ENCODE measurements at places on chromosomes 3 and 15. TPM values are rescaled to one million over a fixed set of nuclear protein-coding genes. Genes with fewer than 3 reads are reported as not detected.

DNA sequence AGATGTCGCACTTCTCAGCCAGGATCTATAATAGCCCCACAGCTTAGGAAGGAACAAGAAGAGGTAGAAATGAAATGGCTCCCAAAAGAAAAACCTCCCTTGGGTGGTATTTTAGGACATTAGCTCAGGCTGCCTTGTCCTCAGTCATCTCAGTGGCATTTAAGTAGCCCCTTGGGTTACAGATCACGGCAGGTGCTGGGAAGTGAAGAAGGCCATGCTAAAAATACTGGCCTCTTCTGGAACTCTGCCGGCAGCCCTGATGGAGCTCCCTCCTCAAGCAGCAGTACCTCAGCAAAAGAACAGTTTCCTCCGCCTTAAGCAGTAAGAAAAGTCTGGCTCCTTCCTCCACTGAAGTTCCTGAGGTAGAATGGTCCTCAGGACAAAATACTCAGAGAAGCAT lies 7.3 kb upstream of the TPM1 start:
- H3K27me3 ChIP-seq: no peaks in the 10 kb centered on the region
- no peak for DNase-seq
- H3K4me1 ChIP-seq: no peaks in the 10 kb centered on the region
- no peak overlapping the region for H3K27ac ChIP-seq
- H3K4me3 ChIP-seq: no peak overlapping the region

Gene CAMKV
- not detected for total RNA-seq

Gene KNSTRN
- 15.7 TPM for total RNA-seq

DNA sequence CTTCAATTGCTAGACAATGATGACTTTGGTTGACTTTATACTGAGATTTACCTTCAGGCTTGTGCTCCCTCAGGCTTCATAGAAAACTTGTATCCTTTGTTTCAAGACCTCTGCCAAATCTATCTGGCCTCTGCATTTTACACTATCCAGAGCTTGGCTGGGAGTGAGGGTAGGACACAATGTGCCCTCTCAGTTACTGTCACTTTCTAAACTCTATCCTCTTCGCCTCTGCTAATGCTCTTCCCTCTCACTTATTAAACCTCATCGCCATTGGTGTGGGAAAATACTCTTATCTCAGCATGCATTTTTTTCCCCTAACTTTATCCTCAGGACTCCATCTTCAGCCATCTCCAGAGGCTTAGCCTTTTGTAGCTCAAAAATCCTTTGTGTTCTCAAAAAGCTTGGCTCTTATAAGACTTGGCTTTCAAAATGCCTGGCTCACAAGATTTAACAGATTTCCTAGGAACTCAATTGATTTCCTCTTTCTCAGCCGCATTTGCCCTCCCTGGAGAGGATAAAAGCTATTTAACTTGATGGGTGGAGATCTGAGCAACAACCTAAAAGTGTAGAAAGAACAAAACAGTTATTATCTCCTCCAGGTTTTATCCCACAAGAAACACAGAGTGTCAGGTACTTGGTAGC lies 28.3 kb downstream of the SUCNR1 start:
- peaks cover 19% of the 10 kb centered on the region for H3K4me1 ChIP-seq
- no peak overlapping the region for H3K4me3 ChIP-seq
- no peak overlapping the region for H3K27ac ChIP-seq
- H3K27me3 ChIP-seq: no peaks in the 10 kb centered on the region
- DNase-seq: no peak

Gene C15orf62
- total RNA-seq: under 0.01 TPM

- no peak overlapping the region for H3K4me3 ChIP-seq
- no peaks in the 10 kb centered on the region for H3K36me3 ChIP-seq
- DNase-seq: no peak
Measured at GRCh38 chr15:49085696-49086459, 39.6 kb upstream of the SECISBP2L start.

DNA sequence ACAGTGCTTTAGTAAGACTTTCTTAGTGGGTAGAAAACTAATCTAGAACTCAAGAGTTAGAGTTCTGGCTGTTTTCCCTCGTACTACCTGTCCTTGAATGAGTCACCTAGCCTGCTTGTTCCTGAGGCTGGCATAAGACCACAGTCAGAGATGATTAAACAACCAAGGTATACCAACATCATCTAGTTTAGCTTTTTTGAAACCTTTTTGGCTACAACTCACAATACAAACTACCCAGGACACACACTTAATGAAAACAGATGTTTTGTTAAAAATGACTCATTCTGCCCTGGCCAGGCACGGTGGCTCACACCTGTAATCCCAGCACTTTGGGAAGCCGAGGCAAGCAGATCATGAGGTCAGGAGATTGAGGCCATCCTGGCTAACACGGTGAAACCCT lies 4.6 kb downstream of the MCCC1 start:
- no peaks in the 10 kb centered on the region for H3K36me3 ChIP-seq
- no peaks in the 10 kb centered on the region for H3K4me1 ChIP-seq
- H3K4me3 ChIP-seq: no peak overlapping the region
- H3K27me3 ChIP-seq: no peaks in the 10 kb centered on the region

Gene FEZF2
- total RNA-seq: not detected

- no peaks in the 10 kb centered on the region for H3K27me3 ChIP-seq
- no peak overlapping the region for H3K4me3 ChIP-seq
- no peak overlapping the region for H3K27ac ChIP-seq
- no peaks in the 10 kb centered on the region for H3K36me3 ChIP-seq
Measured at GRCh38 chr3:109644746-109645145, 307.4 kb upstream of the DPPA4 start.

DNA sequence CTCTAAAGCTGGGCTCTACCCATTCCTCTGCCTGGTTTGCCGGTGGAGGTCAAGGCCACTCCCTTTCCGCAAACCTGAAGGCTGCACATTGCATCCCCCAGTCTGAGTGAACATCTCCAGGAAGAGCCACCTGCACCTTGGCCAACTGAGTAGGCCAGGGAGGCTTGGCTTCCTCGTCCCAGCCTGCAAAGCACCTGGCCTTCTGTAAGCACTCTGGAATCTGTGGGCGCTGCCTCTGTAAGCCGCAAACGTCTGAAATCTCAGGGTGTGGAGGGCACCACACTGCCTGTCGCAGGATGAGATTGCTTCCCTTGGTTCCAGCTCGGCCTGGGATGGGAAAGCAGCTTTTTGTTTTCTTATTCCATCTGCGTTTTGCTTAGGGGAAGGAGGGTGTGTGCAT lies 81.3 kb downstream of the SEC22A start:
- no peaks in the 10 kb centered on the region for H3K36me3 ChIP-seq
- no peak for DNase-seq
- H3K4me3 ChIP-seq: no peak overlapping the region

Gene MEX3B
- total RNA-seq: 8.1 TPM

DNA sequence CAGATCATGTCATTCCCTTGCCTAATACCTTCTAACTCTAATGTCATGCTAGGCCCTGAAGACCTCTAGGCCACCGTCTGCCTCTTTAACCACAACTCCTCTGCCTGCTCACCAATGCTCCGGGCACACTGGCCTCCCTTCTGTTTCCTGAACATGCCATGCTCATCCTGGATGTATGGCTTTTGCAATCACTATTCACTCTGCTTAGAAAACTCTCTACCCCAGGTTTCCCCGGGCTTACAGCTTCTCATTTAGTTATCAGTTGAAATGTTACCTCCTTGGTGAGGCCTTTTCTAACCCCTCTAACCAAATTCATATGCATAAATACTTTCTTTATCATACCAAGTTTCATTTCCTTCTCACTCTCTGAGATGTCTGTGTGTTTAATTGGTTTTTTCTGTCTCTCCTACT lies 727.8 kb upstream of the CFAP20DC start:
- H3K27me3 ChIP-seq: no peaks in the 10 kb centered on the region
- no peaks in the 10 kb centered on the region for H3K36me3 ChIP-seq
- H3K4me3 ChIP-seq: no peak overlapping the region
- no peak overlapping the region for H3K27ac ChIP-seq
- H3K4me1 ChIP-seq: no peaks in the 10 kb centered on the region
- DNase-seq: no peak

DNA sequence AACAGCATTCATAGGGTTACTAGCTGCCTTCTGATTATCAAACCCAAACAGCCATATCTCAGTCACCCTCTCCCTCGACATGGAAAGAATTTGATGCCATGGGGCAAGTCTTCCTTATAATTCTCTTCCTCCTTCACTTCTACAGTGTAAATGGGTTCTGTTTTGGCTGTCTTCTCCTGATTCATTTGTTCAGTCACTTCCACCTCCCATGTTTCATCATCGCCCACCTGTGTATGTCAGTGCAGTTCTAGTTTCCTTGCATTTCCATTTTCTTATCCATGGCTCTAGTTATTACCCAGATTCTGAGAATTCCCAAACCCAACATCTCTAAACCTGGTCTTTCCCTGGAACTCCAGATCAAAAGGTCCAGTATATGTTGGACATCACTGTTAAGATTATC lies 41.0 kb downstream of the RIOX2 start:
- no peak overlapping the region for H3K27ac ChIP-seq
- no peaks in the 10 kb centered on the region for H3K27me3 ChIP-seq
- H3K4me1 ChIP-seq: peaks cover 2% of the 10 kb centered on the region
- H3K36me3 ChIP-seq: no peaks in the 10 kb centered on the region
- DNase-seq: no peak

- no peak for DNase-seq
- H3K27ac ChIP-seq: no peak overlapping the region
- no peaks in the 10 kb centered on the region for H3K4me1 ChIP-seq
- H3K4me3 ChIP-seq: no peak overlapping the region
Measured at GRCh38 chr3:31481697-31482096, 51.0 kb upstream of the STT3B start.

- no peak overlapping the region for H3K4me3 ChIP-seq
- no peaks in the 10 kb centered on the region for H3K4me1 ChIP-seq
- no peak overlapping the region for H3K27ac ChIP-seq
- H3K36me3 ChIP-seq: no peaks in the 10 kb centered on the region
- no peaks in the 10 kb centered on the region for H3K27me3 ChIP-seq
Measured at GRCh38 chr3:8164145-8164544, 337.5 kb upstream of the LMCD1 start.

DNA sequence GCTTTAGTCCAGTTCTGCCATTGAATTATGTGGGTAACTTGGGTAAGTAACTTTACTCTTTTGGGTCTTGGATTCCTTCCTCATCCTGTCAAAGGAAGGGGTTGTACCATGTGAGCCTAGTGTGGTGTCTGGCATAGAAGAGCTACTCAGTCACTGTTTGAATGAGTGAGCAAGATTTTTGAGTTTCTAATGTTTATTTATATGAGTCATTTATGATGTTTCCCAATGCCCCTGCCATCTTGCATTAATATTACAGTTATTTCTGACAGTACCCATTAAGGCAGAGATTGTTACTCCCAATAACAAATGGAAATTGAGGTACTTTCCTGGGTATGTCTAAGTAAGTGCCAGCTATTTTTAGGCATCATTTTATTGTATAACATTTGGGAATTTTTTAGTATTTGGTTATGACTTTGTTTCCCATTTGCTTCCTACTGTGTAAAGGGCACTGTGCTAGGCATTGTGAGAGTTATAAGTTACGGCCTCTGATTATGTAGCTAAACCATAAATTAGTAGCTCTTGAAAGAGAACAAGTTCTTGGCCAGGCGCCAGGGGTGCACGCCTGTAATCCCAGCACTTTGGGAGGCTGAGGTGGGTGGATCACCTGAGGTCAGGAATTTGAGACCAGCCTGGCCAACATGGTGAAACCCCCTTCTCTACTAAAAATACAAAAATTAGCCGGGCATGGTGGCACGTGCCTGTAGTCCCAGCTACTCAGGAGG lies 23.5 kb downstream of the NR1D2 start:
- peak overlapping the region; percentile 18 for H3K27ac ChIP-seq
- H3K36me3 ChIP-seq: no peaks in the 10 kb centered on the region
- H3K4me3 ChIP-seq: no peak overlapping the region

All from fibroblast of lung (primary cell).